ENCODE measurements at places on chromosomes 3 and 15.

DNA sequence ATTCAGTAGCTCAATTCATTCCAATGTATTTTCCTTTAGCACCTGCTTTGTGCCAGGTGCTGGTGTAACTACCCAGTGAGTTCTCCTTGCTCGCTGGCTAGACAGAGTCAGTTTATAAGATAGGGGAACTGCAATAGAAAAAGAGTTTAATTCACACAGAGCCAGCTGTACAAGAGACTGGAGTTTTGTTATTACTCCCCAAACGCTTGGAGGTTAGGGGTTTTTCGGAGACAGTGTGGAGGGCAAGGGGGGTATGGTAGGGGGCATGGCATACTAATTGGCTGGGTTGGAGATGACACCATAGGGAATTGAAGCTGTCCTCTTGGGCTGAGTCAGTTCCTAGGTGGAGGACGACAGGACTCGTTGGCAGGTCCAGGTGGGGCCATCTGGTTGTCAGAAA, 5.4 kb upstream of the CFAP91 start:
- DNase-seq: no peak

- DNase-seq: no peak
Measured at GRCh38 chr3:184082465-184082864, 14.4 kb upstream of the HTR3E start.

DNA sequence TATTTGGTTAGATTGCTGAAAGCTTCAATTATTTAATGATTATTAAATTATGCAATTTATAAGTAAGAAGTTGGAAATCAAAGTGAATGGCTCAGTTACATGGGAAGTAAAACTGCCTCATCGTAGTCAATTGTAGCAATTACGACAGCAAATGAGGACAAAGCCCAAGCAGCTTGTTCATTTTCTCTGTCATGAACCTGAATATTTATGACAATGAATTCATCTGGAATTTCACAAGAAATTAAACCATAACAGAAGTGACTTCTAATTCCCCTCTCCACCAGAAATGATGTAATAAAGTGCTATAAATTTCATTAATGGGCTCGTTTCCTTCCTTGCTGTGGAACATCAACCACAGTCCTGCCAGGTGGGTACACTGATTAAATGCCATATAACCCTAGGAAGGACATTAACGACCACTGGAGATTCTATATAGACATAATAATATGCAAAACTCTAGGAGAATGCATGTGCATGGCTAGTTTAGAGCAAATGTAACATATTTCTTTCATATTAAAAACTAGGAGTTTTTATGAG, 273.8 kb upstream of the DCBLD2 start:
- no peak for DNase-seq

GRCh38 chr3:45972534-45973402, 22.9 kb downstream of the FYCO1 start:
- DNase-seq: no peak

DNA sequence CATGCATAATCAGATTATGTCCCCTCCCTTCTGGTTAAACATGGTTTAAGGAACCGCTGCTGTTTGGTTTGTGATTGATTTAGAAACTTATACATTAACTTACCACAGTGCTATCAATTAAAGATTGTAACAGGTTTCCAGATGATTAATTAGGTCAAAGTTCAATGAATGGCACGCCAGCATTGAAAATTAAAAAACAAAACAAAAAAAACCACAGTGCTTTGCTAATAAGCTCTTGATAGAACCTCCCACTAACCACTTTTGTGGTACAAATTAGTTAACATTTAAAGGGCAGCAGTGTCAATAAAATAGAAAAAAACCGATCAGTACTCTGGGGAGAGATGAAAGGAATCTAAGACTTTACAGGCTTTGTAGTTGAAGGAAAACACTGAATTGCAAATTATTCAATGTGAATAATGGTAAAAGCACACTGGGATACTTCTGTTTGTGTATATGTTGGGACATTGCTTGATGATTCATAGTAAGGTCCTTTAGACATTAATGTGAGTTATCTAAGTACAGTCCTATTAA, 7.6 kb upstream of the C3orf38 start:
- DNase-seq: no peak

DNA sequence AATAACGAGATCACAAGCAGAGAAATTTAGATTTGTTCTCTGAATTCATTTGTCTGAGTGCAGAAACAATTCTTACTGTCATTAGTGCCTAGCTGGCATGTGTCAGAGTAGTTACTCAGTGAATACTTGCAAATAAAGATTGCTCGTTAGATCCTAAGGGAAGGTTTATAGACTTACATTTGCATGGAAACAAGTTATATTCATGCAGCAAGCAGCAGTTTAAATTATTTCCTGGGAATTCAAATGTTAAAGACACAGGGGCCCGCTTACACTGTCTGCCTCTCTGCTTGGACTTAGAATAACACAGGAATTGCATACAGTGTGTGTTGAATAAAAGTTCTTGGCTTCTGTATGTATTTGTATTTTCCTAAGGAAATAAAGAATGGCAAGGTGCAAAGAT, 680.6 kb upstream of the NECTIN3 start:
- no peak for DNase-seq

DNA sequence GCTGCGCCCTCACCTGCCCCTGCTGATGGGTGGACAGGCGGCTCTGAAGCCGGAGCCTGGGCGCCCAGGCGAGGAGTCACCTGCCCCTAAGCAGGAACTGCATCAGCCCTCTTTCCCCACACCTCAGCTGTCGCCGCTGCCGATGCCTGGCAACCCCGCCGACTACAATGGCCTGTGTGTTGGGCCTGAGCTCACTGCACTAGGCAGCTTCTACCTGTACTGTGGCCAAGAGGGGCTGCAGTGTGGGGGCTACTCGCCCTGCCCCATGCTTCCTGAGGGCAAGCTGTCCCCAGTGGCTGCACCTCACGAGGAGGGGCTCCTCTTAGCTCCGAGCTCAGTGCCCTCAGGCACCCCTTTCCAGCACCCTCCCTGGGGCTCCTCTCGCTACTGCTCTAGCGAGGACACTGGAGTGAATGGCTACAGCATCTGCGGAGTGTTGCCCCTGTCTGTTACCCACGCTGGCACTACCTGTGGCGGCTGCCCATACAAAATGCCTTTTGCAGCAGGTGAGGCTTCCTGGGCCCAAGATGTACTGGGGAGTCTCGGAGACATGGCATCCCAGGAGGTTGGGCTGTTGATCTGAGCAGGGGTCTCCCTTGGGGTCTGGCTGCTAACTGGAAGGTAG, 11.3 kb upstream of the CHST14 start:
- DNase-seq: no peak

Data from endothelial cell (in vitro differentiated cells).